ENCODE measurements at places on chromosomes 13 and 19. TPM values are rescaled to one million over a fixed set of nuclear protein-coding genes. Genes with fewer than 3 reads are reported as not detected.

Gene IL4I1
- total RNA-seq: not detected

Gene NKPD1
- 0.13 TPM for total RNA-seq

Gene ZNF222
- total RNA-seq: 8.5 TPM

Gene IRGC
- not detected for total RNA-seq

Gene REEP6
- total RNA-seq: 3.9 TPM

Gene PTH2
- not detected for total RNA-seq

Gene LRRC63
- 0.15 TPM for total RNA-seq

Gene PLIN3
- 93.0 TPM for total RNA-seq

Gene NLRP9
- not detected for total RNA-seq

Gene MAST1
- total RNA-seq: 0.97 TPM

Gene ZNF726
- total RNA-seq: 0.67 TPM

Gene ARHGAP45
- 0.57 TPM for total RNA-seq

Gene PAK4
- 16.7 TPM for total RNA-seq

Gene UBE2L5
- not detected for total RNA-seq

Gene RUBCNL
- 3.5 TPM for total RNA-seq

Gene KEAP1
- total RNA-seq: 69.3 TPM

Gene IGFL1
- 2.9 TPM for total RNA-seq

Gene TDRD12
- 0.22 TPM for total RNA-seq

Gene ZNF562
- total RNA-seq: 14.4 TPM

- H3K27ac ChIP-seq: no peak overlapping the region
- peaks cover 40% of the 10 kb centered on the region for H3K4me1 ChIP-seq
- no peaks in the 10 kb centered on the region for H3K36me3 ChIP-seq
- H3K27me3 ChIP-seq: no peaks in the 10 kb centered on the region
- no peak overlapping the region for H3K4me3 ChIP-seq
- DNase-seq: no peak
These were observed 366.8 kb downstream of the DCT start for GRCh38 chr13:94112731-94113130.

GRCh38 chr13:47038188-47038587, 141.3 kb upstream of the HTR2A start:
- DNase-seq: no peak
- H3K36me3 ChIP-seq: no peaks in the 10 kb centered on the region
- peaks cover 11% of the 10 kb centered on the region for H3K4me1 ChIP-seq
- H3K4me3 ChIP-seq: no peak overlapping the region
- peaks cover 13% of the 10 kb centered on the region for H3K27me3 ChIP-seq

GRCh38 chr19:57583521-57584416, at the start of gene ZIK1:
TSS of gene ZIK1 (plus strand) at chr19:57584145. CDS start at chr19:57584357, 212 bp downstream.
- peak within 1 kb of the TSS; percentile 95 for H3K4me3 ChIP-seq
- peaks cover 36% of the 10 kb centered on the region for H3K36me3 ChIP-seq
- H3K27me3 ChIP-seq: no peaks in the 10 kb centered on the region
- peak; percentile 92 for DNase-seq
- H3K27ac ChIP-seq: peak within 1 kb of the TSS; percentile 86
- H3K4me1 ChIP-seq: peaks cover 22% of the 10 kb centered on the region

GRCh38 chr13:103358255-103358932, 292.2 kb upstream of the SLC10A2 start:
- H3K27me3 ChIP-seq: no peaks in the 10 kb centered on the region
- H3K4me1 ChIP-seq: no peaks in the 10 kb centered on the region
- no peak overlapping the region for H3K4me3 ChIP-seq
- H3K27ac ChIP-seq: no peak overlapping the region
- no peaks in the 10 kb centered on the region for H3K36me3 ChIP-seq

- peaks cover 42% of the 10 kb centered on the region for H3K4me1 ChIP-seq
- peak overlapping the region; percentile 95 for H3K27ac ChIP-seq
- no peaks in the 10 kb centered on the region for H3K36me3 ChIP-seq
- peak; percentile 49 for DNase-seq
- H3K27me3 ChIP-seq: no peaks in the 10 kb centered on the region
These were observed 53.3 kb downstream of the RFX2 start for GRCh38 chr19:6056801-6057650.

DNA sequence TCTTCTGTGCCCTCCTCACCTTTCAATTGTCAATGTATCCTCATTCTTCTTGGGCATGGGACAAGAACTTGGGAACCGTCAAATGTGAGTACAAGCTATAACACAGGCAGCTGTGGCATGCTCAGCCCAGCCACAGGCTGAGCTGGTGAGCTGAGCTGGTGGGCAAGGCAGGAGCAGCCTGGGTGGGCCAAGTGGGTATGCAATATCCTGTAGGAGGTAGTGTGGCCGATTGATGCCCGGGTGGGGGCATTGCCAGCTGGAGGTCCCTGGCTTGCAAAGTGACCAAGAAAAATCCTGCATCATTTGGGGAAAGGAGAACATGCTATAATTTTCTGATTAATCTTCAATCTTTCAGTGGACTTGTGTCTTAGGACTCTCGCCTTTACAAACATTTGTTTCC, 507.2 kb upstream of the SLC10A2 start:
- H3K27ac ChIP-seq: no peak overlapping the region
- peaks cover 28% of the 10 kb centered on the region for H3K4me1 ChIP-seq
- H3K4me3 ChIP-seq: no peak overlapping the region
- no peaks in the 10 kb centered on the region for H3K36me3 ChIP-seq
- no peaks in the 10 kb centered on the region for H3K27me3 ChIP-seq

DNA sequence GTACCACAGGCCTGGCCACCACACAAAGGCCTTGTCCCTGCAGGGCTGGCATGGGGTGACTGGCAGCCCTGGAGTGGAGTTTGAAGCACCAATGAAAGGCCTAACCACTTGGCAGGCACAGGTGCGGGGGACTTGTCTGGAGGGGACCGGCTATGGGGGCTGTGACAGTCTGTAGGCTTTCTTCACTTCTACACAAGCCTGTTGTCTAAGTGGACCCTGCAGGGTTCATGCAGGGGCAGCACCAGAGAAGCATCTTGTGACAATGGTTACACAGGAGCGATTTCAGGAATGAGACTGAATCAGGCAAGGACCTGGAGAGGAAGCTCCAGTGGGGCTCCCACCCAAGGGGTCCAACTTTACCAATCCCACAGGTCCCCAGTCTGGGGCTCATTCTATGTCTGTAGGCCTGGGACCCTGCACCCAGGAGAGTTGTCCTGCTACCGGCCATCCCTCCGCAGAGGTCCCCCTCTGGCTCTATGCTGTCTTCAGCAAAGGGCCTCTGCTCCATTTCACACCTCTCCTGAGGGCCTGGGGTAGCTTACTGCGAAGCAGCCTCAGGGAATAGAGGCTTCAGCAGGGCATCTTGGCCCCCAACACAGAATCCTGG, 2.3 kb upstream of the ZNF837 start:
- H3K27ac ChIP-seq: no peak overlapping the region
- no peak overlapping the region for H3K4me3 ChIP-seq
- no peak for DNase-seq
- no peaks in the 10 kb centered on the region for H3K27me3 ChIP-seq

DNA sequence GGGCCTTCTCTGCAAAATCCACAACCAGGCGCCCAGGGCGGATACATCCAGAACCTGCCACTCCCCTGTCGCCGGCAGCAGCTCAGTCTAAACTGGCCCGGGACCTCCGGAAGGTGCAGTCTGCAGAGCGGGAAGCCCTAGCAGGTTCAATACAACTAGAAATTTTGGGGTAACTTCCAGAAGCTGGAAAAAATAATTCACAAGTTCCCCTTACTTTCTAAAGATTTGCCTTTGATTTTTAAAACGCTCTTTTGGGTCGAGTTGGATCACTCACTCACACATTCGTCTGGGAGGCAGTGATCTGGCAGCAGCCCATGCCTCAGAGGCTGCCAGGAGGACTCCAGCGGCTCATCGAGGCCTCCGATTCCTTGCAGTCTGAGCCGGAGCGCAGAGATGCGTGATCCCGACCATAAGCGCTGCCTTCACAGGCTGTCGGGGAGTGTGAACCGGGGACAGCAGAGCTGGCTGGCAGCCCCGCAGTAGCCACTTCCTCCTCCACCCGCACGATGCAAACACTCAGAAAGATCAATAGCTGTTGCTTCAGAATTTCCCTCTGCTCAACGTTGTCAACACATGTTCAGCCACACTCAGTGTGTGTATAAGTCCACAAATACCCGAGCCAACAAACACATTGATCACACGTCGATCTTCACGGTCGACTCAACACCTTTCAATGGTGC, 35.6 kb upstream of the ZNF507 start:
- H3K4me3 ChIP-seq: no peak overlapping the region
- DNase-seq: no peak
- H3K27ac ChIP-seq: no peak overlapping the region
- no peaks in the 10 kb centered on the region for H3K4me1 ChIP-seq
- peaks cover 2% of the 10 kb centered on the region for H3K27me3 ChIP-seq
- no peaks in the 10 kb centered on the region for H3K36me3 ChIP-seq

- no peaks in the 10 kb centered on the region for H3K27me3 ChIP-seq
- no peaks in the 10 kb centered on the region for H3K4me1 ChIP-seq
- no peaks in the 10 kb centered on the region for H3K36me3 ChIP-seq
- no peak for DNase-seq
- no peak overlapping the region for H3K27ac ChIP-seq
- H3K4me3 ChIP-seq: no peak overlapping the region
These were observed 844.8 kb downstream of the PCDH17 start for GRCh38 chr13:58476206-58476918.

DNA sequence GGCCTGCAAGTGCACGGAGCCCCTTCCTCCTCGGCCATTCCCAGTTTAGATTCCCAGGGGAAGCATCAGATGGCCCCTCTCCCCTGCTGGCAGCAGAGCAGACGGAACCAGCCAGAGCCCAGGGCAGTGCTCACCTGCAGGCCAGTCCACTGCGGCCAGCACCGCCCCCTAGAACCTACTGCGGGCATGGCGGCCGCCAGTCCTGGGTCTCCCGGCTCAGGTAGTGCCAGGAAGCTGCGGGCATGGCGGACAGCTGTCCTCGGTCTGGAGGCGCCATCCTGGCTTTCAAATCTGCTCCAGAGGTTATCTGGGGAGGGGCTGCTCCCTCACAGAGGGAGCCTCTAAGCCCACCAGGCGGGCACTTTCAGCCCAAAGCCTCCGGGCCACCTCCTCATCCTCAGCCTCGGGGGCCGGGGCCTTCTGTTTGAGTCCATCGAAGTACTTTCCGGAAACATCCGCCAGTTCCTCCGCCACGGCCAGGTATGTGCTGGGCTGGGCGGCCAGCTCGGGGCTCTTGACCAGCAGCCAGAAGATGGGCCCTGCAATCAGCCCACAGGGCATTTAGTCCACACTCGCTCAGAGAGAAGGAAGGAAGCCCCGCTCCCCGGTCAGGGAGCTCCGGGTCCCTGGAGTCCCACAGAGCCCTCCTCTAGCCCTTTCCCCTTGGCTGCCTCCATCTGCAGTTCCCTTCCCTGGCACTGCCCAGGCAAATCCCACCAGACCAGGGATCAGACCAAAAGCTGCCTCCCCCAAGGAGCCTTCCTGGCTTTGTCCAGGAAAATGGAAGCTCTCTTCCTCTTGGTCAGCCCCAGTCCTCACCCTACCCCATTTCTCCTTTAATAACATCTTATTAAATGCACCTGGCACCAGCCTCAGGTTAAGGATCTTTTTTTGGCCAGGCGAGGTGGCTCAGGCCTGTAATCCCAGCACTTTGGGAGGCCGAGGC, 7.0 kb upstream of the GP6 start:
- H3K27ac ChIP-seq: no peak overlapping the region
- H3K27me3 ChIP-seq: no peaks in the 10 kb centered on the region
- H3K4me3 ChIP-seq: no peak overlapping the region
- peaks cover 20% of the 10 kb centered on the region for H3K36me3 ChIP-seq
- H3K4me1 ChIP-seq: no peaks in the 10 kb centered on the region
- peak; percentile 80 for DNase-seq

- DNase-seq: no peak
- no peaks in the 10 kb centered on the region for H3K36me3 ChIP-seq
- no peaks in the 10 kb centered on the region for H3K27me3 ChIP-seq
- H3K4me1 ChIP-seq: peaks cover 40% of the 10 kb centered on the region
These were observed 278.0 kb downstream of the KLF5 start for GRCh38 chr13:73336773-73337172.

GRCh38 chr19:18319591-18320135, 3.2 kb downstream of the LSM4 start:
- no peak for DNase-seq
- no peaks in the 10 kb centered on the region for H3K27me3 ChIP-seq
- H3K27ac ChIP-seq: no peak overlapping the region
- no peak overlapping the region for H3K4me3 ChIP-seq

- peak overlapping the region; percentile 37 for H3K4me3 ChIP-seq
- DNase-seq: no peak
- H3K36me3 ChIP-seq: peaks cover 23% of the 10 kb centered on the region
- no peaks in the 10 kb centered on the region for H3K27me3 ChIP-seq
- peaks cover 67% of the 10 kb centered on the region for H3K4me1 ChIP-seq
These were observed 3.5 kb downstream of the N4BP2L2 start for GRCh38 chr13:32535115-32535514.

- peaks cover 36% of the 10 kb centered on the region for H3K4me1 ChIP-seq
- no peak for DNase-seq
- H3K36me3 ChIP-seq: no peaks in the 10 kb centered on the region
- H3K27ac ChIP-seq: no peak overlapping the region
- no peak overlapping the region for H3K4me3 ChIP-seq
These were observed 290.1 kb downstream of the DCLK1 start for GRCh38 chr13:35841060-35841521.

DNA sequence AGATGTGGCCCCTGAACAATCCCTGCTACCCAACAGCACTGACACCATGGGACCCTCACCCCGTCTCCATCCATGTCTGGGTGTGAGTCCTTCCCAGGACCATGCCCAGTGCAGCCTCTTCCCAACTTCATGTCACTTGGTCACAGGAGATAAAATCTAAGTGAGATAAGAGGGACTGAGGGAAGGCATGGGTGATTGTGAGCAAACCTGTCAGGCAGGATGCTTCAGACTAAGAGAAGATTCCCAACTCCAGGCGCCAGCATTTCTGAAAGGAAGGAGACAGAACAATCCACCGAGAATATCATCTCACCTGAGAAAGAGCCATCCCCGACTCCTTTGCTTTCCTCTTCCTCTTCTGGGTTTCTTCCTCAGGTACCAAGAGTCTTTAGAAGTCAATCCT, 7.5 kb downstream of the ZNF320 start:
- H3K4me3 ChIP-seq: no peak overlapping the region
- H3K4me1 ChIP-seq: peaks cover 7% of the 10 kb centered on the region
- H3K27me3 ChIP-seq: no peaks in the 10 kb centered on the region
- peaks cover 62% of the 10 kb centered on the region for H3K36me3 ChIP-seq

DNA sequence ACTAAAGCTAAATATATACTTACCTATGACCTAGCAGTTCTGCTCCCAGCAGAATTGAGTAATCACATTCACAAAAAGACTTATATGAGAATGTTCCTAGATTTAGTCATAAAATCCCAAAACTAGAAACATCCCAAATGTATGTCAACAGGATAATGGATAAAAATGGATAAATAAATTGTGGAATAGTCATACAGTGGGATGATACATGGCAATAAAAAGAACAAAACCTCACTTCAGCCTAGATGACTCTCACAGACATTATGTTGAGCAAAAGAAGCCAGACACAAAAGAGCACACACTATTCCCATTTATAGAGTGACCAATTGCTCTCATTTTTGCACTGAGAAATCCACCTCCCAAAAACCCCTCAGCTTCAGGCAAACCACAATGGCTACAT, 352.4 kb upstream of the HTR2A start:
- no peak overlapping the region for H3K27ac ChIP-seq
- H3K4me3 ChIP-seq: no peak overlapping the region
- DNase-seq: no peak
- H3K4me1 ChIP-seq: peaks cover 21% of the 10 kb centered on the region
- H3K27me3 ChIP-seq: peaks cover 5% of the 10 kb centered on the region
- H3K36me3 ChIP-seq: no peaks in the 10 kb centered on the region
